Activated naive CD4-positive, alpha-beta T cell treated with anti-CD3 and anti-CD28 coated beads, Interleukin-2, amount 10 ng/mL, durations not matched to agents 7 days and 5 days (primary cell): ENCODE measurements at places on chromosomes 4 and X.

DNA sequence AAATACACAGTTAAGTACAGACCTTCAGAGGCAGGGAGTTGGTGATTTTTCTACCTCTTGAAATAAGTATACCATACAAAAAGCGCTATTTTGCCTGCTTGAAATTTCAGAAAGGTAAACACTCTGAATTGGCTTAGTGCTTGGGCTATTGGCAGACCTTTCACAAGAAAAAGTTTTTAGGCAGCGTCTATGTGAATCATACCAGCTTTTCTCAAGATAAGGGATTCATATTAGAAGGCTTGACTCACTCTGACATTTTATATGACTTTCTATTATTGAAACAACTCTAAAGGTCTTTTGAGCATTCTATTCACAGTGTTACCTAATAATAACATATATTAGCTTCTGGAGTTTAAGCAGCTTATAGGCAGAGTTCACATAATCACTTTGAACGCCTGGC is 286.4 kb upstream of the FAT1 start:
- DNase-seq: no peak

DNA sequence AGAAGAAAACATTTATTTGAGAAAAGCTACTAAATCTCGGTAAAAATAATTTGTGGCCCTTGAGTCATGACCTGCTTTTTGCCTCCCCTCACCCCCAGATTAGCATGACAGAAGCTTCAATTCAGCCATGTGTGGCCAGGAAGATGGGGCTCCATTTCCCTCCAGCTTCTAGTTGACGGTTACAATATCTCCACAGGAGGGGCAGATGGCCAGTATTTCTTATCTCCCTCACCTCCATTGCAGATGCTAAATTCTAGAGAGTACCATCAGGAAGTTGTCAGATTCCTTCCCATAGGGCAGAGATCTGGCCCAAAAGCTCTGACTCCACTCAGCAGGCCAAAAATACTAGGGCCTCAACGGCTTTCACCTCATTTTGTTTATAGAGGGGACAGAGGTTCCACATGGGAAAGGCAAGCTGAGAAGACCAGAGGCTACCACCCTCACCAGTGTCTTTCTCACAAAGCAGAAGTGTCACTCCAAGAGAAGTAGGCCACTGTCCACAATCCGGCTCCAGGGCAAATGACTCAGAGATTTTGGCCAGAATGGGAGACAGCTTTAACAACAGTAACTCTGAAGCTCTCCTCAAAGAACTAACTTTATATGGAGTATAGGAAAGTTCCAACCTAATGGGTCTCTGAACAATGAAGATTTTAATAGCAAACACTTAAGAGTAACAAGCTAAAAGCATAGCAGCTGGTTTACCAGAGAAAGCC is 108.3 kb downstream of the TBC1D19 start:
- DNase-seq: no peak

DNA sequence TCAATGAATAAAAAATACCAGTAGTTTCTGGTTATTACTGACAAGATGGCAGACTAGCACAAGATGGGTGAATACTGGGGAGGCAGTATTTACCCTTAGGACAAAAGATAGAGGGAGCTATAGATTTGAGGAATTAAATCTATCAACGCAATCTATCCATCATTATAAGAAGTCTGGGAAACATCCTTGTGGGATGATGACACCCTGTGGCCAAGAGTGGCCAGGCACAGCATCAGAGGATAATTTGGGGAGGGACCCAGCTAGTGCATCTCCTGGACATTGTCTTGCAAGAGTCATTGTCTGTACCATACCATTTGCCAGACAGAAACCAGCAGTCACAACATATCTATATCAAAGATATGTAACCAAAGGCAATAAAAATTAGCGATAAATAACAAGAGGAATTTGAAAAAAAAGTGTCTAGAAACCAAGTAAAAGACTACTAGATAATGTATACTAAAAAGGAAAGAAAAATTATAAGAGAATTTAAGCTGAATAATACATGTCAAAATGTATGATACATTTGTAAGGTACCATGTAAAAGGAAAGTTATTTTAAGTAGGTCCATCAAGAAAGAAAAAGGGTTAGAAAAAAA is 22.9 kb downstream of the KCTD8 start:
- no peak for DNase-seq

DNA sequence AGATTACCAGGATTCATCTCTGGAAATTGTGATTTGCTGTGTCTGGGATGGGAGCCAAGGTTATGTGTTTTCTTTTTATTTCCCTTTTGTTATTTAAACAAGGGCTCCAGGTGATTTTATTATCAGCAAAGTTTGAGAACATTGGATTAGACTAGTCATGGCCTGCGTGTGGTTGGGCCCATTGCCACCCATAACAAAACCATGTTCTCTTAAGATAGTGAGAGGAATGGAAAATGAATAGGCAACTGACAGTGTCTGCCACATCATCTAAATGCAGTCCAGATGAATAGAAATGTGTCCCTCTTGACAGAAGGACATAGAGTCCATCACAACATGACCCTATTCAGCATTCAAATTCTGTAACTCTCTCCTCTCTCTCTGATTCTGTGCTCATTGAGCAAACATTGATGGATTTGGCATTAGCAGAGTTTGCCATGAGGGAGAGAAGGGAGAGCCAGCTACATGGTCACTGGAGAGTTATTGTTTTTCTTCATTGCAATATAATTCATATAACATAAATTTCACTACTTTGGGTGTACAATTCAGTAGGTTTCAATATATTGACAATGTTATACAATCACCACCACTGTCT is 11.7 kb downstream of the XK start:
- DNase-seq: no peak

DNA sequence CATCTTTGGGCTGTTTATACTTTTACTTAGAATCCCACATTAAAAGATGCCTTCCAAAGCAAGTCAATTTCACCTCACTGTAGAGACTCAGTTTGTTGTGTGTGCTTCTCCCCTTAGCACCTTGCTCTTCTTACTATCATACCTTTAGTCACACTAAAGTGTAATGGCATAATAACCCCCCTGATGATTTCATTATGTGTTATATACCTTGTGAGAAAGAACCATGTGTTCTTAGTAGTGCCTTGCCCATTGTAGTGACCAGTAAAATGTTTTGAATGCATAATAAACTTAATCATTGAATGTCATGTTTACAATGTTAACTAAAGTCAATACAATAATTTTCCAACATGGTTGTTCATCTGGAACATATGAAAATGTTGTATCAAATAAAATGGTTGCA is 1621.9 kb downstream of the PCDH7 start:
- no peak for DNase-seq

- DNase-seq: no peak
These were observed 2.4 kb upstream of the PLAC1 start for GRCh38 chrX:134660627-134661026.

DNA sequence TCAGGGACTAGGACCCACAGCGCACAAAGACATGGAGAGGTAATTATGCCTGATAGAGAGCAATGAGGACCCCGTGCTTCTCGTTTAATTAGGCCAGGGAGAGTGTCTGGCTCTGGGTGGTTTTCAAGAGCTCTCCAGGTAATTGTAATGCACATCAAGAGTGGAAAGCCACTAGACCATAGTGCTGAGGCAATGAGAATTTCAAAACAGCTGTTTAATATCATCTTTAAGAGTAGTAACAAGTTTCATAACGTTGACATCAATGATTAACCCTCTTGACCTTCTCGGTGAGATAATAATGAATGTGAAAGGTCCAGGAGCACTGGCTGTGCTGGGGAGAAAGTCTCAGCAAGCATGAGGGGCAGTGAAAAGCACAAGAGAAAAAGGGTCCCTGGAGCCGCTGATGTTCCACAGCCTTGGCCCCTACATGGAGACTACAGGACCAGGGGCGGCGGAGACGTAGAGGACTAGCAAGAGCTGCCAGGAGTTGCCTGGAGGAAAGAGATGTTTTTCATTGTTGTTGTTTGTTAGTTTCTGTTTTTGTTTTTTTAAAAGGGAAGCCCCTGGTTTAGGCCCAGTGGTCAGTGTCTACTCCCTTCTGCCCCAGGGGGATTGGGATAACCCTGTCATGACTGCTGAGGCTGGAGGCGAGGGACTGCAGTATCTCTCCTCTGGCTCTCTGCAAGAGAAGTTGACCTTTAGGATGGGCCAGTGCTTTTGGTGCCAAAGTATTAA is 14.8 kb upstream of the CXCR3 start:
- DNase-seq: no peak

DNA sequence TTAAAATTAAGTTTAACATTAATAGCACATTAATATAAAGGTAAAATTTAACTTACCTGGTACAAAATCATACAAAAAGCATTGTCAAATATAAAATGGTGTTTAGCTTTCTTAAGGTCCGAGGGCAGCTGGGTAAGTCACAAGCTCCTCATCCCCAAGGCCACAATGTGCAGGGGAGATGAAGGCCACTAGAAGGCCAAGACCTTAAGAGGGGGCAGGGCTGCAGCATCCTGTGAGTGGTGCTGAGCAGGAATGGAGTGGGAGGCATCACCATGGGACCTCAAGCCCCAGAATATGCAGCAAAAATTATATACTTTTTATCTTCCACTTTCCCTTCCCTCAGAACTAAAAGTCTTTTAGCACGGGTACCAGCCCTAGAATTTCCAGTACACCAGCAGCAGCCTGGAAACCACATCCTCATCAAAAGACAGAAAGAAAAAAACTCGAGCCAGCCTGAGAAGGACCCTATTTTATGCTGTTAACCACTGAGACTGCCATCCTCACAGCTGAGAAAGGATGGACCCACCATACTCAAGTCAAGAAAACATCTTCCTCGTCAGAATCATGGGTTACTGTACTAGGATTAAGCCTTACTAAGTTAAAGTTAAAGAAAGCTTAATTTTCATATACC is 13.0 kb upstream of the RHOXF2 start:
- no peak for DNase-seq

DNA sequence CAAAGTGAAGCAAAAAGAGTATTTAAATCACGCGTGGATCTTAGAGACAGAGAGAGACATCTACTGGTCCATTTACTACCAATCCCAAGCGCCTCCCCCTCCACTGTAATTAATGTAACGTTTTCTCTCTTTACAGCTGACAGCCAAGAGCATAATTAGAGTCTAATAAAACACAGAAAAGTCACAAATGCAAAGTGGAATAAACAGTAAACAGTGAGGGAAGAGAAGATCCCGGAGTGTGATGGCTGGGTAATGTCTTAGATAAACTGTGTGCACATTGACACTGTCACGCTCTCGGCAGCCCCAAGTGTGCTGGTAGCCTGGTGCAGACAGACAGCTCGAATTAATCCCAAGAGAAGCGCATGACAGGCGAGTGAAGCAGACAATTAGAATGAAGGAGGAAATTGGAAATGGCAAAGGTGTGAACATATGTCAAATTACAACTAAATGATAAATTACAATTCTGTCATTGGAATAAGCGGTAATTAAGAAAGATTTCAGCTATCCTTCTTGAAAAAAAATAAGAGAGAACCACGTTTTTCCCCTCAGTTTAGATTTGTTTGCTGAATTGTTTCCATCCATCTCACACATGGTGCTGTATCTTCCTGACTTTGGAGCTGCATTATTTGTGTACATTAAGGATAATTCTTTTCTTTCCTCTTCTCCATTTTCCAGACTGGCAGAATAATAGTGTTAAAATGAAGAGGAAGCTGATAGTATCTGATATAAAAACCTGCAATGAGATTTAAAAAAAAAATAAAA is 100.1 kb downstream of the CXXC4 start:
- DNase-seq: no peak

DNA sequence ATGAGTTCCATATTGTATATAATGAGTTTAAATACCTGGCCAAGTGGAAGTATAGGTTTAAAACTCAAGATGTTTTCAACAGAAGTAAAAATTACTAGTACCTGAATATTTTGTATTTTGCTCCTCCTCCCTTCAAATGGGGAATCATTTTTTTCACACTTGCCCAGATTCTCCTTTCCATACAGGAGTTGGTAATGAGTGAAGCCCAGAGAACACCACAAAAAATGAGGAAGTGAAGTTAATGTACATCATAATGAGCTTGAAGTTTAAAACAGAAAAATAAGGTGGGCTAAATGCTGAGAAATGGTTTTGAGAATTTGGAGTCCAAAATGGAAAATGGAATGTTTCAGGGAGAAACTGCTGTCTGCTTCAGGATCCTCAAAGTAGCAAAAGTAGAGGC is 364.8 kb upstream of the EMCN start:
- DNase-seq: no peak

DNA sequence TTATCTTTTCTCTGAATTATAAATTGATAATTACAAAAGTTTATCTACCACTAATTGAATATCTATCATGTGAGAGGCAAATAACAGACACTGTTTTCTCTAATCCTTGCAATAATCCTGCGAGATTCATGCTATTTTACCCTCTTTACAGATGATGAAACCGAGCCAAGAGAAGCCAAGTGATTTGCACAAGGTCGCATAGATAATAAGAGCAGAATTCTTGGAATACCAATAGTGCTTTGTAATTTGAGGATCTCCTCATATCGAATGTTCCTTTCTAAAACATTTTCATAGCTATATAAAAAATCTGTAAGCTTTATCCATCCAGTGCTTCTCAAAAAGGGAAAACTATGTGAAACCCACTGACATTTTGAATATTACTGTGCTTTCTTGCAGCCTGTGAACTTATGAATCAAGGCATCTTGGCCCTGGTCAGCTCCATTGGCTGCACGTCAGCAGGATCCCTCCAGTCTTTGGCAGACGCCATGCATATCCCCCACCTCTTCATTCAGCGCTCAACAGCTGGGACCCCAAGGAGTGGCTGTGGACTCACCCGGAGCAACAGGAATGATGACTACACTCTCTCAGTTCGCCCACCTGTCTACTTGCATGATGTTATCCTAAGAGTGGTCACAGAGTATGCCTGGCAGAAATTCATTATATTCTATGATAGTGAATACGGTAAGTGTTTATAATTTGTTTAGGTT is 743.8 kb upstream of the ATOH1 start:
- no peak for DNase-seq

DNA sequence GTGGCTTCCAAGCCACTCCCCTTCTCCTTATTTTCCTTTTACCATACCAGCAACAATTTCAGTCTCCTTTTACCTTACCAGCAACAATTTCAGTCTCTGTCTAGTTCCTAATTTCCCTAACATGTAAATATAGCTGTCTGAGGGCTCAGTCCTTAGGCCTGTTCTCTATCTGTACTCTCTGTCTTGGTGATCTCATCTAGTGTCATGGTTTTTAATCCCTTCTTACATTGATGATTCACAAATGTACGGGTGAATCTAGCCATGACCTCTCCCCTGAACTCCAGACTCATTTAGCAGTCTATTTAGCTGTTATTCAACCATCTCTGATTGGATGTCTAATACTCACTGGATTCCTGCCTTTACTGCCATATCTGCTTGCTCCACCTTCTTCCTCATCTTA is 7.2 kb downstream of the IL15 start:
- DNase-seq: no peak
